Testis (tissue), 5 donors: ENCODE measurements at places on chromosomes 12 and 14. TPM values are rescaled to one million over a fixed set of nuclear protein-coding genes. Genes with fewer than 3 reads are reported as not detected.

GRCh38 chr12:46108721-46109120 lies 118.3 kb upstream of the SCAF11 start:
- no peak overlapping the region for H3K4me3 ChIP-seq
- H3K27ac ChIP-seq, result no peak overlapping the region
- no peaks in the 10 kb centered on the region for H3K36me3 ChIP-seq
- no peaks in the 10 kb centered on the region for H3K4me1 ChIP-seq
- DNase-seq, result no peak
- H3K27me3 ChIP-seq, result no peaks in the 10 kb centered on the region

Gene AREL1
- total RNA-seq, result 58.8 TPM

- H3K4me3 ChIP-seq, result no peak overlapping the region
- peak; percentile 45 for DNase-seq
- no peaks in the 10 kb centered on the region for H3K36me3 ChIP-seq
- no peak overlapping the region for H3K27ac ChIP-seq
- H3K4me1 ChIP-seq, result peaks cover 32% of the 10 kb centered on the region
Observed at GRCh38 chr12:132525833-132526455, 36.0 kb downstream of the FBRSL1 start.

Gene TAS2R8
- total RNA-seq, result not detected

GRCh38 chr14:44461811-44462210 lies 45.3 kb downstream of the FSCB start:
- H3K4me1 ChIP-seq, result no peaks in the 10 kb centered on the region
- no peak overlapping the region for H3K27ac ChIP-seq
- H3K36me3 ChIP-seq, result no peaks in the 10 kb centered on the region
- H3K27me3 ChIP-seq, result no peaks in the 10 kb centered on the region

DNA sequence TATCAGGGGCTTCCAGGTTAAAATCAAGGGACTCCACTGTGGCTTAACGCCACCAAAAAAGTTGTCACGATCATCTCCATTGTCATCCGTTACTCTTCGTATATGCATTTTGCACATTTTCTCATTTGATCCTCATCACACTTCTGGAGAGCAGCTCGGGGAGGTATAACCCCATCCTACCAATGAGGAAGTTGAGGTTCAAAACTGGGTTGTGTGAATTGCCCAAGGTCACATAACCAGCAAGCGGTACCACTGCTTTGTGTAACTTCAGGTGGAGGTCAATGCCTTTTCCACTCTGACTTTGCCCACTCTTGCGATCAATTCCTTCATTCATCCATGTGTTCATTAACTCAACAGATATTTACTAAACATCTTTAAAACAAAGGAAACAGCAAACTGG lies 71.1 kb upstream of the CCND2 start:
- H3K4me3 ChIP-seq, result no peak overlapping the region
- H3K27me3 ChIP-seq, result no peaks in the 10 kb centered on the region
- H3K4me1 ChIP-seq, result no peaks in the 10 kb centered on the region
- no peak overlapping the region for H3K27ac ChIP-seq
- no peaks in the 10 kb centered on the region for H3K36me3 ChIP-seq

- H3K4me3 ChIP-seq, result no peak overlapping the region
- H3K36me3 ChIP-seq, result no peaks in the 10 kb centered on the region
Observed at GRCh38 chr14:43651896-43652295, 855.2 kb downstream of the FSCB start.

- peaks cover 27% of the 10 kb centered on the region for H3K4me1 ChIP-seq
- H3K4me3 ChIP-seq, result no peak overlapping the region
- peak; percentile 16 for DNase-seq
- no peaks in the 10 kb centered on the region for H3K36me3 ChIP-seq
Observed at GRCh38 chr12:131363841-131364495, 346.9 kb upstream of the SFSWAP start.

Gene LTBP2
- 45.3 TPM for total RNA-seq

Gene AKAP6
- total RNA-seq, result 30.9 TPM

DNA sequence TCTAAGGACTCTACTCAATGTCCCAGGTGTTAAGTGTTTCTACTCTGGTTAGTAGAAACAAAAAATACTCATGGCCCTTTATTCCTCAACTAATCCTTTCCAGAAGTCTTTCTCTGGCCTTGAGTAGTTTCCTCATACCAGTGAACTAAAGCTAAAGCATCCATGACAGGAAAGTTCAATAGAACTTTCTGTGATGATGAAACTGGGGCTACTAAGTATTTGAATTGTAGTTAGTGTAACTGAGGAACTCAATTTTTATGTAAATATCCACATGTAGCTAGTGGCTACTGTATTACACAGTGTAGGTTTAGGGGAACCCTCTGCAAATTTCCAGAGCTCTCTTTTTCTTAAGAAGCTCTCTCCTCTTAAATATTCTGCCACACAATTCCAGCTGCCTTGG lies 63.7 kb downstream of the R3HDM2 start:
- H3K36me3 ChIP-seq, result no peaks in the 10 kb centered on the region
- no peak overlapping the region for H3K4me3 ChIP-seq
- H3K27ac ChIP-seq, result no peak overlapping the region

DNA sequence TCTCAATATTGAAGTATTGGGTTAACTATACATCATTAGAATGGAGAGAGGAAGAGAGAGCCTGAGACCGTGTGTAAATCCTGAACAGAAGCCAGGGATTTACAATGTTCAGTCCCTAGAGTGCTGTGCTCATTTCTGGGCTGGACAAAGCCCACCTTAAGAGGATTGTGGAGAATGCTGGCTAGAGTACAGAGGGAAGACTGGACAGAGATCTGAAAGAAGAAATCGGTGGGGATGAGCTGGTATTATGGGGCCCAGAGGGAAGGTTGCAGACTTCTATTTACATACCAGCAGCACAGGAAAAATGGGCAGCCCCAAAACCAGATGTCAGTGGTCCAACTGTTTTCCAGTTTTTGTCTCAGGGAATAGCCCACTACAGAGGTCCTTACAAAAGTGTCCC lies 42.3 kb downstream of the RTN1 start:
- H3K36me3 ChIP-seq, result no peaks in the 10 kb centered on the region
- H3K4me3 ChIP-seq, result no peak overlapping the region
- H3K27ac ChIP-seq, result no peak overlapping the region
- DNase-seq, result no peak
- no peaks in the 10 kb centered on the region for H3K27me3 ChIP-seq

Gene NUBPL
- 25.0 TPM for total RNA-seq

DNA sequence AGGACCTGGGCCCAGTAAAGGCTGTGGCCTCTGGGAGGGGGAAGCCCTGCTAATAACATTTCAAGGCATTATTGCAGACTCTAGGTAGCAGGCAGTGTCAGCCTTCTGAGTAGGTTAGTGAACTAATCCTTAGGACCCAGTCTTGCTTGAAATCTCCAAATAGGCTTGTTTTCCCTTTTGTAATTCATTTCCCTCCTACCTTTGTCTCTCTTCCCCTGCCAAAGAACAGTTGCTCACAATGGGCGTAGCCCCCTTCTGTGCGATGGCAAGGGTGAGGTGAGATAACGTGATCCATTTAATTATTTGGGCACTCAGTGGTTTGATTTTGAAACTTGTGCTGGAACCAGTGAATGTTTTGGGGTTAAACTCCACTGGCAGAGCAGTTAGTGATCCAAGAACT lies 10.9 kb downstream of the PELI2 start:
- no peaks in the 10 kb centered on the region for H3K36me3 ChIP-seq
- no peak overlapping the region for H3K27ac ChIP-seq
- no peaks in the 10 kb centered on the region for H3K27me3 ChIP-seq
- DNase-seq, result no peak

GRCh38 chr12:77343291-77343690 lies 277.9 kb upstream of the E2F7 start:
- no peak overlapping the region for H3K4me3 ChIP-seq
- no peak overlapping the region for H3K27ac ChIP-seq
- H3K27me3 ChIP-seq, result no peaks in the 10 kb centered on the region
- H3K4me1 ChIP-seq, result no peaks in the 10 kb centered on the region
- no peaks in the 10 kb centered on the region for H3K36me3 ChIP-seq
- no peak for DNase-seq

DNA sequence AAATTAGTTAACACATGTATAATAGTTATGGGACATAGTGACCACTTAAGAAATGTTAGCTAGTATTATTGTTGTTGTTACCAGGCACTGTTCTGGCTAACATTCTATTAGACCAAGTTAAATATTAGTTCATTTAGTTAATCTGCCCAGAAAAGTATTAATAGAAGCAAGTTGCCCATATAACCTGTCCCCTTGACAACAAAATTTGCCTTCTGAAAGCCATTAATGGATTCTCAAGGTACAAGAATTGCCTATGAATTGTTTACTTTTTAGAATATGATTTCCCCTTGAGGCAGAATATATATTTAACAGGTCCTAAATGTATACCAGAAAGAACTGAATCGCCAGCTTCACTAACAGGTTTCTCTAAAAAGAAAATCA lies 167.3 kb upstream of the TMCC3 start:
- H3K27me3 ChIP-seq, result no peaks in the 10 kb centered on the region
- no peak for DNase-seq
- no peaks in the 10 kb centered on the region for H3K36me3 ChIP-seq
- no peak overlapping the region for H3K4me3 ChIP-seq
- no peak overlapping the region for H3K27ac ChIP-seq

Gene KLHDC1
- total RNA-seq, result 10.9 TPM

DNA sequence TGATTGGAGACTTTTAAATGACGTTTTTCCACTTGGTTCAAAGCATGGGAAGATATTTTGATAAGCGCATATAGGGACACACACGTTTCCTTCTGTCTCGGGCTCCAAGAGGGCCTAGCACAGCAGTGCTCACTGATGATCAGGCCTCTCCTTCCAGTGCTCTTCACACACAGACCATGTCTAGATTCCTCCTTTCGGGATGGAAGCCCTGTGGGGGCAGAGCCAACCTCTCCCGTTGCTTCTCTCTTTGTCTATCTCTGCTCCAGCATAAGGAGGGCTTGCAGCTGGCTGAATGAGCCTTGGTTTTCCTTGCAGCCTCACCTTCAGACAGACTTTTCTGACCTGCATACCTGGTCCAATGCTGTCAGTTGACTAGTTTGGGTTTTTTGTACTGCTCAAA lies 22.3 kb downstream of the GPRC5D start:
- H3K4me3 ChIP-seq, result no peak overlapping the region
- no peaks in the 10 kb centered on the region for H3K36me3 ChIP-seq
- no peak overlapping the region for H3K27ac ChIP-seq
- DNase-seq, result no peak
- H3K4me1 ChIP-seq, result no peaks in the 10 kb centered on the region
- H3K27me3 ChIP-seq, result no peaks in the 10 kb centered on the region

Gene POLE
- 288 TPM for total RNA-seq

DNA sequence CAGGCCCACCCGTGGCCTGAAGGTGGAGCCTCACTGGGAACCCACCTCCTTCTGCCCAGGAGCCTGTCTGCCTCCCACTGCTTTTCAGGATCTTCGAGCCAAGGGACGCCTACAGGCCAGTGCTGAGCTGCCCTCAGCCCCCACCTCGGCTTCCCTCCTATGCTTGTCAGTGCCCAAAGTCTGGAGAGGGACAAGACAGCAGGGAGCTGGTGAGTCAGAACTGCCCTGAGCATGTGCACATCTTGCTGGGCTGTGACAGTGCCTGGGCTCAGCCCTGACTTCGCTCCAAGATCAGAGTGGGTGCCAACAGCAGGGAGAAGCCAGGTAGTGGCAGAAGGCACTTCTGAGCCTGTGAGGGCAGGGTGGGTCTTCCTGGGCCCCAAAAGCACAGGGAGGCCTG lies 286.8 kb downstream of the AEBP2 start:
- H3K36me3 ChIP-seq, result no peaks in the 10 kb centered on the region
- DNase-seq, result no peak
- H3K4me3 ChIP-seq, result no peak overlapping the region
- H3K4me1 ChIP-seq, result no peaks in the 10 kb centered on the region
- H3K27me3 ChIP-seq, result no peaks in the 10 kb centered on the region
- H3K27ac ChIP-seq, result no peak overlapping the region

DNA sequence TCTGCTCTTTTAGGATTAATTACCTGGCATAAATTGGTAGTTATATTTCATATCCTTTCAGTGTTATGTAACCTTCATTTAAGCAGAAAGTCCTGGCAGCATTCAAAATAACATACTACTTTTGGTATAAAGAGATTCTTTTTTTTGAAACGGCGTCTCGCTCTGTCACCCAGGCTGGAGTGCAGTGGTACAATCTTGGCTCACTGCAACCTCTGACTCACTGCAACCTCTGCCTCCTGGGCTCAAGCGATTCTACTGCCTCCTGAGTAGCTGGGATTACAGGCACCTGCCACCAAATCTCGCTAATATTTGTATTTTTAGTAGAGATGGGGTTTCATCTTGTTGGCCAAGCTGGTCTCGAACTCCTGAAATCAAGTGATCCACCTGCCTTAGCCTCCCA lies 9.2 kb downstream of the KTN1 start:
- H3K36me3 ChIP-seq, result no peaks in the 10 kb centered on the region
- no peak for DNase-seq
- no peak overlapping the region for H3K27ac ChIP-seq
- no peaks in the 10 kb centered on the region for H3K27me3 ChIP-seq
- H3K4me3 ChIP-seq, result no peak overlapping the region

Gene ACIN1
- 209 TPM for total RNA-seq

GRCh38 chr12:8734873-8735381 lies 37.1 kb downstream of the RIMKLB start:
- H3K4me3 ChIP-seq, result no peak overlapping the region
- DNase-seq, result no peak
- H3K36me3 ChIP-seq, result no peaks in the 10 kb centered on the region
- peaks cover 11% of the 10 kb centered on the region for H3K4me1 ChIP-seq
- H3K27me3 ChIP-seq, result no peaks in the 10 kb centered on the region

DNA sequence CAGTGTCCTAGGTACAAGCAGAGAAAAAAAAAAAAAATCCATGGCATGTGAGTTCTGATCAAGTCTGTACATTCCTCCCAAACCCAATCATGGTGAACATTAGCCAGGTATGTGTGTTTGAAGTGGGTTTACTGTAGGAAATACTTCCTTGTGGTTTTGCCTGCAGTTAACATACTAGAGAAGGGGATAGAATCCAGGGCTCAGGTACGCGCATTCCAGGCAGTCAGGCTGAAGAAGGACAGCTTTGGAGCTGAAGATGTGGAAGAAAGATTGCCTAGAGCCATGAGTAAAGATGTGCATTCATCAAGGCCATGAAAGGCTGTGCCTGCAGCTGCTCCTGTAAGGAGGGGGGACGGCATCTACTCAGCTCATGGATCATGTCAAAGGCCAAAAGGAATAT lies 88.2 kb upstream of the NTF3 start:
- DNase-seq, result no peak
- no peak overlapping the region for H3K27ac ChIP-seq
- no peaks in the 10 kb centered on the region for H3K27me3 ChIP-seq

- H3K36me3 ChIP-seq, result no peaks in the 10 kb centered on the region
- DNase-seq, result no peak
Observed at GRCh38 chr14:23112359-23113178, 6.5 kb downstream of the CEBPE start.

Gene C3AR1
- total RNA-seq, result 2.8 TPM

Gene FAM177A1
- 49.6 TPM for total RNA-seq

GRCh38 chr12:41190338-41190737 lies 2.2 kb downstream of the PDZRN4 start:
- H3K36me3 ChIP-seq, result no peaks in the 10 kb centered on the region
- DNase-seq, result peak; percentile 57
- no peak overlapping the region for H3K27ac ChIP-seq
- peak overlapping the region; percentile 55 for H3K4me3 ChIP-seq
- H3K27me3 ChIP-seq, result no peaks in the 10 kb centered on the region

Gene RAPGEF3
- 24.6 TPM for total RNA-seq
